RWPE2 (cell line): ENCODE measurements at places on chromosomes 2 and 18.

DNA sequence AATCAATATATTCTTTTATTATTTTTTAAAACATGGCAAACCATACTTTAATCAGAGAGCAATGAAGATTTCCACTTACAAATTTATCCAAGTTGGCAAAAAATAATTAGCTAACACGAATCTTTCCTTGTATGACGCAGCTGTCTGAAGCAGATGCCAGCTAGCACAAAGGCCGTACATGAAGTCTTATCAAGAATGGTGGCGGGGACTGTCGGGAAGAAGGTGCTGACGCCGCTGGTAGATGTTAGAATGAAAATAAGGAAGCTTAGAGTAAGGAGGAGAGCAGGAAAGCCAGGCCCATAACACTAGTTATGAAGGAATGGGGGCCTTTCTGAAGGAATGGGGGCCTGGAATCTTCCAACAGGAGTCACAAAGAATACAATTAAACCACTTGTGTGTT, 96.7 kb downstream of the ZNF516 start:
- no peak for DNase-seq

- DNase-seq = no peak
Measured at GRCh38 chr18:7603259-7604000, 36.3 kb downstream of the PTPRM start.

DNA sequence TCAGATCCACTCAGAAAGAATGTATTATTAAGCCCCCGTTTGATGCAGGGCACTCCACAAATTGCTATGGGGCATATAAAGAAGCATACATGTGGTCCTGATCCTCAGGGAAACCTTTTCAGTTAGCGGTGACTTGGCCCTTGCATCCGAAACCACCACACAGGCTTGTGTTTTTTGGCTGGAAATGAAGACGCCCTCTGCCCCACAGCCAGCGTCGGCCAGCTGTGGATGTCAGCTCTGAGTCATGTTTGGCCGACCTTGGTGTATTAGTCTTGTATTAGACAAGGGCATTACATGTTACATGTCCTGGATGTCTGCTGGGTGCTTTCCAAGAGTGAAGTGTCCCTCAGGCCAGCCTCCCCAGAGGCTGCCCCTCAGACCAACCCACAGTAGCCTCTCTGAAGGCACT, 107.6 kb upstream of the MAP3K20 start:
- no peak for DNase-seq

GRCh38 chr2:230942371-230942770, 17.3 kb upstream of the GPR55 start:
- DNase-seq = no peak

DNA sequence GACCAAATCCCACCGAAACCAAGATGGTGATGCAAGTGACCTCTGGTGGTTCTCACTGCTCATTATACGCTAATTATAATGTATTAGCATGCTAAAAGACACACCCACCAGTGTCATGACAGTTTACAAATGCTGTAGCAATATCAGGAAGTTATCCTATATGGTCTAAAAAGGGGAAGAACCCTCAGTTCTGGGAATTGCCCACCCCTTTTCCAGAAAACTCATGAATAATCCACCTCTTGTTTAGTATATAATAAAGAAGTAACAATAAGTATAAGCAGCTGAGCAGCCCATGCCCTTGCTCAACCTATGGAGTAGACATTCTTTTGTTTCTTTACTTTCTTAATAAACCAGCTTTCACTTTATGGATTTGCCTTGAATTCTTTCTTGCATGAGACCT, 31.0 kb upstream of the FMNL2 start:
- DNase-seq = no peak

DNA sequence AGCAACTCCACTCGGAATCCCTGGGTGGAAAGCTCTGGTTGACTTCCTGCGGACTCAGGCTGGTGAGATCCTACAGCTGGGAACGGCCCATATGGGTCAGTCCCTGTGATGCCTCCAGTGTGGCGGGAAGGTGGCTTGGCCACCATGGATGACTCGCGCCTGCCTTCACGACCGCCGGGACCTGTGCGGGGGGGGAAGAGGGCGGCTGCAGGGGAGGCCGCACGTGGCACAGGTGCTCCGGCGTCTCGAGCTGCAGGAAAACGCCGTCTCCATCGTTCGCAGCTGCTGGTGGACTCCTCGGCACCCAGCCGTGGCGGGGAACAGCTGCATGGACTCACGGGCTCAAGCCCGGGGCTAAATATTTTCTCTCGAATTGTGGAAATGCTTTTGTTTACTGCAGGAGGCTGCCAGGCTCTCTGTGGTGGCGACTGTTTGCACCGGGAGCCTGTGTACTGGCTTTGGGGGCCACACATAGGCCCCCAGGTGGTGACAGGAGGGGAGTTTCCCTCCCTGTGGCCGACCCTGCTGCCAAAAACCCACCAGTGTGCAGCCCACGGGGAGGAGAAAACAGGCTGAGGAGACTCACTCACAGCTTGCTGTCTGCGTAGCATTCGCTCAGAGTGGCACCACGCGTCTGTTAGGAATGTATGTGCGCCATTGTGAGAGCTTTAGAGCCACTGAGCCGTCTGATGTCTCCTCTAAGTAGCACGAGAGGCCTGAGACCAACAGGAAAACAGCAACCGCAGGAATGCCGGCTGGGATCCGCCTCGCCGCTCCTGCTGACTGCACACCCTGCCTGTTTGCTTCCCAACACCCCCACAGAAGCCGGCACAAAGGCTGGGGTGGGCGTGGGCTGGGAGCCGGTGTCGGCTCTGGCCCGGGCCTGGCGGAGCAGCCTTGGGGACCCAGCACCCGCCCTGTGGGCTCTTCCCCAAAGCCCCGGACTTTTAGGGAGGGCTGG, 89.2 kb downstream of the NFATC1 start:
- DNase-seq = peak; percentile 58

- DNase-seq = no peak
Measured at GRCh38 chr18:71022389-71022788, 733.5 kb downstream of the SOCS6 start.

DNA sequence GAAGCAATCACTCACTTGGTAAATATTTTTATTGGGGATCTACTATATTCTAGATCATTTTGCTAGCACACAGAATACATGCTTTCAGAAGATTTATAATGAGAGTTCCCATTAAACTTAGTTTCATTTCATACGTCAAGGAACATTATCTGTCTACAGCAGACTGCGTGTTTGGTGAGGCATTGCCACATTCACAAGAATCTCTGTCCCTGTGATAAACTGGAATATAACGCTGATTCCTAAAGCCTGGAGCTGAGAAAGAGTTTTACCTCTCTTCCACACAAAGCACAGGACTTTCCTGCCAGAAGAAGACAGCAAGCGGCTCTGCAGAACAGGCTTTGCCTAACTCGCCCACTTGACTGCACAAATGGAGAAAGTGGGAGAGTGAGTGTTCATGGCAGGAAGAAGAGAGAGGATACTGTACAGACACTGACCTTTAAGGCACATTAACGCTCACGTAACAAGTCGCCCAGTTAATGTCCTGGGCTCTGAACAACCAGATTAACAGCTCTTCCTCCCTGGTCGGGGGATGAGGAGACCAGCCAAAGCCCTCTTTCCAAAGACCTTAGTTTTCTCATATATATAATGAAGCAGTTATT, 356.2 kb downstream of the GPD2 start:
- DNase-seq = no peak

DNA sequence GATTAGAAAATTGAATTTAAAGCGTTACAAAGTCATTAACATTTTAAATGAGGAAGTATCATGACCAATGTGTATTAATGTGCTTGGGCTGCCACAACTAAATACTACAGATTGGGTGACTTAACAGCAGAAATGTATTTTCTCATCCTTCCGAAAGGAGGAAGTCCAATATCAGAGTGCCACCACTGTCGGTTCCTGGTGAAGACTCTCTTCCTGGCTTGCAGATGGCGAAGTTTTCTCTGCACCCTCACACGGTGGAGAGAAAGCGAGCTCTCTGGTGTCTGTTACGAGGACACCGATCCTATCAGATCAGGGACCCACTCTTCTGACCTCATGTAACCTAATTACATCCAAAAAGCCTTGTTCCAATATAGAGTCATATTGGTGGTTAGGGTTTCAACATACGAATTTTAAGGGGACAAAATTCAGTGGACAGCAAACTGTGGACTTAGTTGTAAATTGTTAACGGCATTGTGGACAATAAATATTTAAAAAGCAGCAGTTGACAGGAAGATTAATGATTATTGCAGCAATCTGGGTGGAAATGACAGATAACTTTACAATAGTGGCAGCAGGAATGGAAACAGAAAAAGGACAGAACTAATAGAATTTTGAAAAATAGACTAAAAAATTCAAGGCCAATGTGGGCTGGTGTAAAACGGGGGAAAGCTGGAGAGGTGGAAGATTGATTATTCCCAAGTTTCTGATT, 35.1 kb upstream of the CYRIA start:
- DNase-seq = no peak

- DNase-seq = no peak
Measured at GRCh38 chr2:218027426-218028188, 24.8 kb upstream of the TNS1 start.

DNA sequence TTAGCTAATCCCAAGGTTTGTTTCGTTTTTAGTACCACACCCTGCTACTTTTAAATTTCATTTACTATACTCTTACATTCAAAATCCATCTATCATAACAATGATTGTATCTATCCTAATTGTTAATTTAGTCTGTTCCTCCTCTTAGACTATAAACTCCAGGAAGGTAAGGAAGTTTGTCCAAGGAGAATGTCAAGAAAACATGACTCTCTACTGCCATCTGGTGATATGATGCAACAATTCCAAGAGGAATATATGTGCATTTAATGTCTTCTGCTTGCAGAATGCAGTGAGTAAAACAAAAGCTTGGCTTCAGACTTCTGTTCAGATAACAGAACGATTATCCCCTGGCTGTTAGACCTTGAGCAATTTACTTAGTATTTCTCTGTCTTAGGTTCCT, 1267.1 kb downstream of the LRP1B start:
- DNase-seq = no peak

GRCh38 chr2:167411367-167411766, 523.1 kb downstream of the XIRP2 start:
- DNase-seq = no peak

- DNase-seq = no peak
Measured at GRCh38 chr2:70089220-70089982, 2.1 kb downstream of the PCBP1 start.

DNA sequence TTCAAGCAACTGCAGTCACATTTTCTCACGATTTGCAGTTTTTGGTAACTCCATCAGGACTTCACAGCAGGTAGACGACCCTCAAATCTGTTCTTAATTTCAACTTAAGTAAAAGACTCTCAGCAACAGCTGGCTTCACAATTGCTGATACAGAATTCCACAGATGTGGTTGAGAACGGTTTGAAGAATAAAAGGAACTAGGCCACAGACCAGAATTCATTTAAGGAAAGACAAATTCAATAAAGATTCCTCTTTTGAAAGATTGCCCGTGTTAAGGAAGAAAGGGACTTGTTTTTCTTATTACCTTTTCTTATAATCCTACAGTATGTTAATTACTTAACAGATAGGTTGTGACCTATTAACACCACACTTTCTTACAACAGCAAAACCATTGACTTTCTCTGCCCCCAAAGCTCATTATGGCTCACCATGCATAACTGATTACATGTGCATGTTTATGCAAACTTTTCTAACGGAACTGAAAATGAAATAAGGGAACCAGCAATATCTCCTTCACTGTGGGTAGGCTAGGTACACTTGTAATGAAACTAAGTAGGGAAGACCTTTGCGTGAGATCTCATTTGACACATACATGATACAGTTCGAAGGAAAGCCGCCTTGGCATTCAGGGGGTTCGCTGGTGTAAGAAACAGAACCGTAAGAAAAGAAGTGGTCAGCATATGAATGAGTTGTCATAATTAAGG, 4.7 kb upstream of the ZNF516 start:
- DNase-seq = no peak

DNA sequence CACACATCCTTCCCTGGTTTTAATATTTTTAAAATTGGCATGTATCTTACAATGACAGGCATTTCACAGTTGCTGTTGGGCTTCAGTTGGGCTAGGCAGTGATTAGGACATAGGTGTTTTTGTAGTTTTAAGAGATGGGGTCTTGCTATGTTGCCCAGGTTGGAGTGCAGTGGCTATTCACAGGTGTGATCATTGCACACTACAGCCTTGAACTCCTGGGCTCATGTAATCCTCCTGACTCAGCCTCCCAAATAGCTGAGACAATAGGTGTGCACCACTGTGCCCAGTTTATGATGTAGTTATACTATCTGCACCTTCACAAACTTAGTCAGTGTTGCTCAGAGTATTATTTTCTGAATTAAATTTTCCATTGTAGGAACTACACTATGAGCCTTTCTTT, 43.3 kb downstream of the PCARE start:
- no peak for DNase-seq
